ENCODE measurements at places on chromosomes 1 and 21.

- no peak for DNase-seq
Measured at GRCh38 chr1:101382135-101382534, 145.3 kb downstream of the S1PR1 start.

DNA sequence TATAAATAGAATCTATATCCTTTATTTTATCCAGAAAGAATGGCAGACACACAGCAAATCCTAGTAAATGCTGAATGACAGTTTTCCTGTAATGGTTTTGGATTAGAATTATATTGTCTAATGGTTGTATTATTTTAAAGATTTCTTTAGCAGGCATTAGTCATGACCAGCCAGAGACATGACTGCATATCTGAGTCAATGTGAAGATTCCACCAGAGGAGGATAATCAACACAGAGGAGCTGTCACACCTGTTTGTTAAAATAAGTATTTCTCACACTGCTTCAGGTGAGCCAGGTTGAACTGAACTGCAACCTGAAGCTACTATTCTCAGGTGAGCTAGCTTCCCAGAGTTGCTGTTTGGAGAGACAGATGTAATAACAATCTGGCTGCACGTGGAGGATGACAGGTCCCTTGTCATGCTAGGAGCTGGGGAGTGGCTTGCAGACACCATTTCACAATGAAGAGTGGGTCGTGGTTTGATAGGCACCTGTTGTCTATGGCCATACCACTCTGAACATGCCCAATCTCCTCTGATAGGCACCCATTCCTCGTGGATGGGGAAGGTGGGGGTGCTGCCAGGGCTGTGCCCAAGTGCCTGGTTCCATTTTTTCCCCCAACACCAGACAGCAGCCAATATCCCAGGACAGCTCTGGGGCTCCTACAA lies 94.3 kb downstream of the KCNJ6 start:
- DNase-seq = no peak

DNA sequence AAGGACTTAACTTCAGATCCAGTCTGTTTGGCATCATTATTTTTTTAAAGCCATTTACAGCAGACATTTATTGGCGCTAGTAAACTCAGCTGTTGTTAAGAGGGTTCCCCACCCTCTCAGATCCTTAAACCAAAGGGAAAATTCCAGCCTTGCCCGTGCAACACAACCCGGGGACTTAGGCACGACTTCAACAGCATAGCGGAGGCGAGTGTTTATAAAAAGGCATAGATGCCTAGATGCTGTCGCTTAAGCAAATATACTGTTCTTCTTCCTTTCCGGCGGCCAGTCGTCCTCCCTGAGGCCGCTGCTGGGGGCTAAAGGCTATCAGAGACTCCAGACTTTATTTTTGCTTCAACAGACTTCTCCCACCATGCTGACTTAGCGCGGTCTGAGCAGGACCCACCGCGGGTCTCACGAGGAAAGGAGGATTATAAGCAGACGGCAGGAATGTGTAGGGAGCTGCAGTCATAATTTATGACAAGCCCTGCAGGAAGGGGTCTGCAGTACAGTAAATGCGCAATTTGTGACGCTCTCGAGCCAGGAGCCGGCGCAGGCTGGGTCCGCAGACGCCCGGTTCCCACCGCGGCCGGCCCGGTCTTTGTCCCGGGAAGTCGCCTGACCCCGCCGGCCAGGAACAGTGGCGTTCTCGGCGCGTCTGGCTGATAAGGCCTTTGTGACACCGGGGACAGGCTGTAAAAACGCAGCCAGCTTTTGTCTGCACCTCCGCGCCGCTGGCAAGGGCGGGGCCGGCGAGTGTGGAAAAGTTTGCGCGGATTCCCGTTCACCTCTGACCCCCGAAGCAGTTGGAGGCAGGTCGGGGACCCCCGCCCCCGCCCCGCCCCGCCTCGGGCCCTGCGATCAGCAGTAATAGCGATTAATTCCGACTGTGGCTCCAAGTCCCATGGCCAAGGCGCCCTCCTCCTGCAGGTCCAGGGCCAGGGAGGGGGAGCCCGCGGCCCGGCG lies 61.2 kb upstream of the ARHGEF16 start:
- no peak for DNase-seq

GRCh38 chr1:87239997-87240605 lies 88.6 kb upstream of the LMO4 start:
- DNase-seq = no peak

- DNase-seq = no peak
Measured at GRCh38 chr1:176558561-176558960, 95.6 kb downstream of the PAPPA2 start.

DNA sequence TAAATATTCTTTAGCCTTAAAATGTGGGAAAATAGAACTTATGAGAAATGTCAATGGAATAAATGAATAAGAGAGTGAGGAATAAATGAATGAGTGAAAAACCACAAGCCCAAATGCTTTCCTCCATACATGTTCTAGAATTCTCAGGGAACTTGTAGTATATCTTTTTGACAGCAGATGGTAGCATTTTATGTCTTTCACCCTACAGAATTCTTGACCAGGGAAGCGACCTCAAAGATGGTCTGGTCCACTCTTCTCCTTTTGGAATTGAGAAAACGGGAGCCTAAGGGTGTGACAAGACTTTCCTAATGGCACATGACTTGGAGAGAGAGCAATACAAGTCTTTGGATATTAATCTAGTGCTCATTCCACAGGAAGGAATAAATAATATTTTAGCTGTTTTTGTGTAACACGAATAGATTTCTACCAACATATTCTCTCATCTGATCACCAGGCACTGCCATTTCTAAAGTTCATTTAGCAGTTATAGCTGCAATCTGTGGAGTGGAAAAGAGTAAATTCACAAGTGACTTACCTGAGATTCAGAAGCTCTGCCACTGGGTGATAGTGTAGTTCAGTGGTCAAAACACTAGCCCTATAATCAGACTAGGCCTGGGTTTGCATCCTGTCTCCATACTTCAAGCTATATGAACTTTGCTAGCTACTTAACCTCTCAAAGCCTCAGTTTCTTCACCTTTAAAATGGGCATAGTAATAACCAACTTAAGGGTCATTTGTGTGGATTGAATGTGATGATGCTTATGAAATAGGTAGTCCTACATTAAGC lies 15.0 kb upstream of the F5 start:
- DNase-seq = peak; percentile 54

DNA sequence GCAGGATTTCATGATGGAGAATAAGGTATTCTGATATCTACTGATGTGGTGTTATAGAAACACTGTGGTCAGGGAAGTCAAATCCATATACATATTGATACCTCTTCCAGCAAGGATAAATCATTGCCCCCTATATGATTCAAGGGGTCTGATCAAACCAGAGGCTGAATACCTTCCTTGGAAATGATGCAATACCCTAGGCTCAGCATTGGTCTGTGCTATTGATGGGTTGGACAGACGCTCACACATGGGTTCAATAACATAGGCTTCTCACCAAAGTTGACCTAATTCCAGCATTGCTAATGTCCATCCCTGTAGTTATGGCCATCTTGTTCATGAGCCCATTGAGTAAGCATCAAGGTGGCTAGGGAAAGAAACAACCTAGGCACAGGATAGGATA lies 257.0 kb upstream of the USP24 start:
- no peak for DNase-seq

GRCh38 chr1:184739070-184739469 lies 15.6 kb downstream of the EDEM3 start:
- DNase-seq = no peak

DNA sequence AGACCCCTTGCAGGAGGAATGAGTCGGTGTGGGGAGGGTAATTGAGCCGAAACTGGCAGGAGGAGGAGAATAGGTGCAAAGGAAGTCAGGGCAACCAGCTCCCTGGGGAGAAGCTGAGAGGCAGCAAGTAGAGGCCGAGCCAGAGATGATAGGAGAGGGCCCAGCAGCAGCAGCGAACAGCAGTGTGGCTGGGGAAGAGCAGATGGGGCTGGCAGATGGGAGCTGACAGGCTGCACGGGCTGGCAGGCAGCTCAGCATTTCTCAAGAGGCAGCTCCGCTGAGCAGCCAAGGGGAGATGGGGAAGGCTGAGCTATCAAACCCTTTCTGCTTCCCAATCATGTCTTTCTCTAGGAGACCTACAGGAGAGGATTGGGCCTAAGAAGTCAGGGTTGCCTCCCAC lies 158.2 kb downstream of the TRIM33 start:
- DNase-seq = no peak

GRCh38 chr1:245055752-245056151 lies 99.0 kb upstream of the KIF26B start:
- DNase-seq = no peak

DNA sequence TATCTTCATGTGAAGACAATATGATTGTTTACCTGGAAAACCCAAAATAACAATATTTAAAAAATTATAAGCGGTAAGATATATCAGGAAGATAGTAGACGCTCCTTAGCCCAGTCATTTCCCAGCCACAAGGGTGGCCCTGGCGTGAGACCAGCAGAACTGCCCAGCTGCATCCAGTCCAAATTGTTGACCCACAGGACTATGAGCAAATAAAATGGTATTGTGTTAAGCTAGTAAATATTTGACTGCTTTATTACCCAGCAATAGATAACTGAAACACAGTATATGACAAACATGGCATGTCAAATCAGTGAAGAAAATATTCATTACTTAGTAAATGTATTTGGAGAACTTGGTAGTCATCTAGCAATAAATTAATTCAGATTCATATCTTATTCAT lies 294.3 kb upstream of the SPAG17 start:
- no peak for DNase-seq

DNA sequence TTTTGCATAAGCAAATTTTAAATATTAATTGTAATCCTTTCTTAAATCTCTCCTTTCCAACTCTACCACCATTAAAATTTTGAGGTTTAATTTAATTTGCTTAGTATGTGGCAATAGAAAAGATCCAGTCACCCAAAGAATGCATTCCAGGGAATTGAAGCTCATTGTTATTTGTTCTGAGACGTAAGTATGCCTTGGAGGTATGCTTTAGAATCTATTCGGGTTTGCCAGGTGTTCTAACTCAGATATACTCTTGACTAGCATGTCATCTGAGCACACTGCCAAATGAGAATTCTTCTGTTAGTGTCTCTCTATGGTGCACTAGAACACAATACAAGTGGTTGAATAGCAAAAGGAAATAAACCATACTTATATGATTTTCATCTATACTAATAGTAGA lies 813.6 kb upstream of the ADGRL2 start:
- DNase-seq = no peak

DNA sequence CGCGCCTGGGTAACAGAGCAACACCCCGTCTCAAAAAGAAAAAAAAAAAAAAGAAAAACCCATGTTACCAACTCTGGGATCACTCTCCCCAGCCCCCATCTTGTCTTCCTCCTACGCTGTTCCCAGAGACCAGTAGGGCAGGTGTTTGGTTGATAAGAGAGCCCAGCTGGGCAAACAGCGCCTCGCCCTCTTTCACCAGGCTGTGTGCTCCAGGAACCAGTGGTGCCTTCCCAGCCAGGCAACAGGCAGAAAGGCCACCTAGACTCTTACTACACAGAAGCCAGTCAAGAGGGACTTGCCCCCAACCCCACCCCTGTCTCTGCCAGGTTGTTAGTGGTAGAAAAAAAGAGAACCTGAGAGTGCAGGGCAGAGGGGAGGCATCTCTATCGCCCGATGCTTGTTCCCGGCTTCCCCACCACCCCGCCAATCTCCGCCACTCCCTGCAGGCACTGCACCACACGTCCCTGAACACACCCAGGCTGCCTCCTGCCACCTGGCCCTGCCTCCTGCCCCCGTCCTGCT lies 14.0 kb upstream of the CTRC start:
- DNase-seq = no peak

GRCh38 chr1:56490619-56491018 lies 88.7 kb downstream of the PLPP3 start:
- DNase-seq = no peak

DNA sequence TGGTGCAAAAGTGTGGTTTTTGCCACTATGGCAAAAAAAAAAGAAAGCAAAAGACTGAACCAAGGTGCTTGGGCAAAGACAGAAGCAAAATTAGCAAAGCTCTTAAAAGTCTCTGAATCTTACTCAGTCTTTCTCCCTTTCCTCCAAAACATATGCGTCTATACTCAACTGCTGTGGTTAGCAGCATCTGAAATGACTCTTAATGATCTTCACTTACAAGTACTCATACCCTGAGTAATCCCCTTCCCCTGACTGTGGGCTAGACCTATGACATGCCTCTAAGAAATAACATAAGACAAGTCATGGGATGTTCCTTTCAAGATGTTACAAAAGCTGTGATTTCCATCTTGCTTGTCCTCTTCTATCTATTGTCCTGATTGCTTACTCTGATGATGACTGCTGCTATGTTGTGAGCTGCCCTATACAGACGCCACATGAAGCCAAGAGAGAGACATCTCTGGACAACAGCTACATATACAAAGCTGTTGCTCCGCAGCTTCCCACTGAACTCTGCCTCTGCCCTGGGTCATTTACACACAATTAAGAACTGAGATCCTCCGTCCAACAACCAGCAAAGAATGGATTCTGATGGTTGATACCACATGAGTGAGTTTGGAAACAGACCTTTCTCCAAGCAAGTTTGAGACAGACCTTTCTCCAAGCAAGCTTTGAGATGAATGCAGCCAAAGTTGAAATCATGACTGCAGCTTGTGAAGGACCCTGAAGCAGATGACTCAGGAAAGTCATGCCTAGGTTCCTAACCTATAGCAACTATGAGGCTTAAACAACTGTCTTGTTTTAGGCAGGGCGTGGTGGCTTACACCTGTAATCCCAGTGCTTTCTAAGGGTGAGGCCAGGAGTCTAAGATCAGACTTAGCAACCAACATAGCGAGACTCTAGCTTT lies 55.2 kb downstream of the PUM1 start:
- DNase-seq = no peak

GRCh38 chr1:34328281-34328799 lies 151.6 kb downstream of the C1orf94 start:
- no peak for DNase-seq

DNA sequence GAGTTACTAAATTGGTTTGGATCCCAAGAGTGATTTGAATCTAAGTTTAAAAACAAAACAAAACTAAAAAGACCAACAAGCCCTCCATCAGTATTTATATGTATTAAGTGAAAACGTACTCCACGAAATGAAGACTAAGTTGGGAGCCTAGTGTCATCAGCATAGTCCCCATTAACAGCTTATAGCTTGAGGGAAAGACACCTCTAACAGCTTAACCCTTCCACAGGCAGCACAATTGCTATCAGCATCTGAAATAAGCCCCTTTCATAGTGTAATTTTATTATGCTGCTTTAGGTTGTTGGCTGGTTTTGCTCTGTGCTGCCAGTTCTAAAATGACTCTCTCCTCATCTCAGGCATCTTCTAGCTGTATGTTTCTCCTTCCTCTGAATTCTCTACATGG lies 25.8 kb upstream of the ST6GALNAC5 start:
- no peak for DNase-seq

DNA sequence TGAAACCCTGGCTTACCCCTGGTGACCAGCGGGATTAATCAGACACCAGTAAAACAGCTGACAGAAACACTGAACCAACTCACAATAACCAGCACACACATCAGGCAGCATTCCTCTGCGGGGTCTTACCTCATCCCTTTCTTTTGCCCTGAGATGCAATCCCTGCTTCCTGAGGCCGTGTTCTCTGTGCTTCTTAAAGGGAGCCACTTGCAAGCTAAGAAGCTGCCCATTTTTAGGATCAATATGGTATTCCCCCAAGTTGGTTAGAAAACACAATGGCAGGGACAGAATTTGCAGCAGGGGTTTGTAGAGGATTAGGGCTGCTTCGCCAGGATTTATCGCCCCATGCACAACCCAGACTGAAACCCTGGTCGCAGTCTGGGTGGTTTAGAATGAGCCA lies 74.7 kb upstream of the OLIG2 start:
- no peak for DNase-seq

GRCh38 chr21:17416139-17416538 lies 96.7 kb upstream of the CXADR start:
- no peak for DNase-seq

- no peak for DNase-seq
Measured at GRCh38 chr1:185533596-185533995, 200.6 kb upstream of the HMCN1 start.
